ENCODE measurements at places on chromosomes 7 and 10. TPM values are rescaled to one million over a fixed set of nuclear protein-coding genes. Genes with fewer than 3 reads are reported as not detected.

The CLCN1 gene
- total RNA-seq, result 0.34 TPM

The TLX1 gene
- total RNA-seq, result not detected

The PDAP1 gene
- total RNA-seq, result 87.2 TPM

The POLR2J gene
- total RNA-seq, result 30.6 TPM

The MAT1A gene
- not detected for total RNA-seq

The RAB18 gene
- total RNA-seq, result 75.9 TPM

The GOLGA7B gene
- total RNA-seq, result 1.0 TPM

The CPXM2 gene
- total RNA-seq, result not detected

The FAM171A1 gene
- 2.6 TPM for total RNA-seq

- no peak for DNase-seq
Measured at GRCh38 chr7:2243458-2243857, 1.4 kb downstream of the NUDT1 start.

DNA sequence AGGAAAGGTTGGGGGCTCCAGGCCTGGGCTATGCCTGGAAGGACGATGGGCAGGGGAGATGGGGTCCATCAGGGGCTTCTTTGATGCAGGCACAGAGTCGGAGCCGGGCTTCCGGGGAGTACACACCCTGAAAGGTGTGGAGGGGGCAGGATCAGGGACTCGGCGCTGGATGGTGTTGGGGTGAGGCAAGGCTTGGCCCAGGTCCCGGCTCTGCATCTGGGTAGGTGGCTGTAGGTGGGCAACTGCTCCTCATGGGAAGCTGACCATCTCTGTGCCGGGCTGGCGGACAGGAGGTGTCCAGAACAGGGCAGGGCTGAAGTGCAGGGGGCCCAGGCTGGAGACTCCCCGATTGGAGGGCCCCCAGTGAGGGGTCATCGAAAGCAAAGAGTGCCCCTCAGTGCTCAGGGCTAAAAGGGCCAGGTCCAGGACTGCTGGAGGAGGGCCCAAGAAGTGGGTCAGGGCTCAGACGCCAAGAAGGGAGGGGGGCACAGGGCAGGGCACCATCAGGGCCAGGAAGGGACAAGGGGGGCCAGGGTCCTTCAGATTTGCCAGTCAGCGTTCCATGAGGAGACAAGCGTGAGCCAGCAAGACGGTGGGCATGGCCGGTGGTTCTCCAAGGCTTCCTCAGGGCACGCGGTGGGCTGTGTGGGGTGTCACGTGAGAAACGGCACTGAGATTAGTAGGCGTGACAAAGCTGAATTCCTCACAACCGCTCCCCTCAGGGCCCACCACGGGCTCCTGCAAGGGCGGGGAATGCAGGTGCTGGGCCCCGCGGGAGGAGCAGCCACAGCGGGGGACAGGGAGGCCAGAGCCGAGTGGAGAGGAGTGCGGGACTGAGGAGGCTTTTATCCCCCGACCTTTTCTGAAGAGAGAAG, 97.0 kb downstream of the BMS1 start:
- no peak for DNase-seq

- DNase-seq, result no peak
Measured at GRCh38 chr7:105756367-105756766, 120.0 kb downstream of the ATXN7L1 start.

DNA sequence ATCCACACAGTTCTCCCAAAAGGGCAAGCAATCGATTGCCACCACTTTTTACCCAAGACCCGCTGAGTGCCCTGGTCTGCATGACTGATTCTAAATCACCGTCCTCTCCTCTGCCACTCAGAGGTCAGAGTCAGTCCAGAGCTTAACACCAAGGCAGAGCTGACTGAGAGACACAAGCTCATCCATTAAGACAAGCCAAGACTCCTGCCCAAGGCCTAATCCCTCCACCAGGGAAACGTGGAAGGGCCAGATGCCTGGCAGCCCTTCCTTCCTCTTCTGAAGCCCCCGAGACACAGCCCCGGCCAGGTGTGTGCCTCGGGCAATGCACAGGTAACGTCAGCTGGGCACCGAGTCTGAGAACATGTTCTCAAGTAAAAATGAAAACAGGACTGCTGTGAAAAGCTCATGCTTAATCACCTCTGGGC, 51.7 kb downstream of the DIP2C start:
- DNase-seq, result no peak

GRCh38 chr10:129764901-129765663, 199.0 kb downstream of the EBF3 start:
- no peak for DNase-seq

DNA sequence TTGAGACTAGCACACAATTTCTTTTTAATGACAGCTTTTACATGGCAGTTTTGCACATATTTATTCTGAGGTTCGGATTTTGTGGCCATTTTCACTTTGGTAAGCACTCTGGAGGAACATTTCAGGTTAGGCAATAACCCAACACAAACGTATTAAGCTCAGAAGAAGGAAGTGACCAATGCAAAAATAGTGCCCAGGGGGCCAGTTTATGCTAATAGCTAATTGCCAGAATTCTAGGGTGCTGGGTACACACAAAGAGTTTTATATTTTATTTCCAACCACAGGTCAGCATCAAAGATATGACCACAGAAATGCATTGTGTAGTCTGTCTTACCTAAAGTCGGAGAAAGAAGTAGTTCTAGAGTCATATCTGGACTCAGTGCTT, 8.4 kb upstream of the AGR2 start:
- peak; percentile 71 for DNase-seq

GRCh38 chr7:138741453-138741735, 40.2 kb upstream of the SVOPL start:
- DNase-seq, result no peak

DNA sequence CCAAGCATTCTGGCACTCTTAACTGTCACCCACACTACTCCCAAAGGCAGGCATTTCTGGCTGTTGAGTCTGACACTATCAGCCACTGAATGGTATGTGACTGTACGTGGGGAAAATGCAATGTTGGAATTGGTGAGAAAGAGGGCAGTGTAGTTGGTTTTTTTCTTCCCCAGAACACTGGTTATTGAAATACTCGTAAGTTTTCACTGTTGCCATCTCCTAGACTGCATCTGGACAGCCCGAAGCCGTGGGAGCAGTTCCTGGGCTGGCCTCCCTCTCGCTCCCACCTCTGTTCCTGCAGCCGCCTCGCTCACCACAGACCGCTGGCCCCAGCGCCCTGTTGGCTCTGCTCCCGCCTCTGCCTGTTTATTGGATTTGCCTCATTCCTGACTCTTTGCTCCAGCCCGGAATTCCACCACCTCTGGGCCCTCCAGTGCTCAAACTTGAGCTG, 5.7 kb downstream of the PLCE1 start:
- no peak for DNase-seq

DNA sequence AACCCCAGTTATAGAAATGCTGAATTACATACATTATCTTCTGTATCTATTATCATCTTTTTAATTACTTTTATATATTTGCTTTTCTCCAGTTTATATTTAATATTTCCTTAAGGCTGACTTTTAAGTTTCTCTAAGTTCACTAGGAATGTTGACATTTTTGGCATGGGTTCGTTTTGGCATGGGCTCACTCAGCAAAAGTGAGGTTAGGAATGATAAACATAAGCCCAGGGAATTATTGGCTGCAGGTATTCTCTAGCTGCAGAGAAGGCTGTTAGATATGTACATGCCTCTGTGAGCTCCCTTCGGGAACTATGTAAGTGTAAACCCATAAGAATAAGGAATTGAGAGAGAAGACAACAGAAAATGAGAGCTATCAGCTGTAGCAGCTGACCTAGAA, 63.6 kb upstream of the RAB18 start:
- DNase-seq, result no peak

GRCh38 chr7:157019718-157020451, 9.4 kb upstream of the MNX1 start:
- DNase-seq, result no peak

DNA sequence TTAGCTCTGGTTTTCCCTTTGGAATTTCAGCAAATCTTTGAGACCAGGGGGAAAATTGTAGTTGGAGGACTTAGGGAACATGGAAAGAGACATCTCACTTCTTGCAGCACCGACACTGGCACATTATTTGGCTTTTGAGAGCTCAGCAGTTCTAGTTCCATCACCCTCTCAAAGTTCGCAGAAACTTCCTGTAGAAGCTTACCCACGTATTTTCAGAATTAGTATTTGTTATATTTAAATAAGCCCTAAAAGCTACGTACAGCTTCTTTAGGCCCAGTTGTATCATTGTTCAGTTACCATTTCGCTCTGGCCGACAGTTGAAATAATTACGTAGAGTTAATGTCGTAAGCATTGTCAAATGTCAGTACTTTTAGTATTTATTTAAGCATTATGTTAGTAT, 13.4 kb downstream of the CEP55 start:
- DNase-seq, result no peak

DNA sequence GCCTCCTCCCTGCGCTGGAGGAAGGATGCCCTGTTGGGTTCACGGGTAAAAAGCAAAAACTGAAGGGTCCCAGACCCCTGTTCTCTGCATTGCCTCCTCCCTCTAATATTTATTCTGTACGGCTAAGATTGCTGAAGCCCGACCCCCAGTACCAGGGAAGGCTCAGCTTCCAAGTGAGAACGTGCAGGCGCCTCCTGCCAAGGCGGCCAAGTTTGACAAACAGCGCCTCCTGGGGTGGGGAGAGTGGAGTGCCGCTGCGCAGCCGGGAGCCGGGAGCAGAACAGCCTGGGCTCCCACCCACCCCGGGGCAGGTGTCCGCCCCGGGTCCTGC, 4.7 kb upstream of the EBF3 start:
- DNase-seq, result no peak

DNA sequence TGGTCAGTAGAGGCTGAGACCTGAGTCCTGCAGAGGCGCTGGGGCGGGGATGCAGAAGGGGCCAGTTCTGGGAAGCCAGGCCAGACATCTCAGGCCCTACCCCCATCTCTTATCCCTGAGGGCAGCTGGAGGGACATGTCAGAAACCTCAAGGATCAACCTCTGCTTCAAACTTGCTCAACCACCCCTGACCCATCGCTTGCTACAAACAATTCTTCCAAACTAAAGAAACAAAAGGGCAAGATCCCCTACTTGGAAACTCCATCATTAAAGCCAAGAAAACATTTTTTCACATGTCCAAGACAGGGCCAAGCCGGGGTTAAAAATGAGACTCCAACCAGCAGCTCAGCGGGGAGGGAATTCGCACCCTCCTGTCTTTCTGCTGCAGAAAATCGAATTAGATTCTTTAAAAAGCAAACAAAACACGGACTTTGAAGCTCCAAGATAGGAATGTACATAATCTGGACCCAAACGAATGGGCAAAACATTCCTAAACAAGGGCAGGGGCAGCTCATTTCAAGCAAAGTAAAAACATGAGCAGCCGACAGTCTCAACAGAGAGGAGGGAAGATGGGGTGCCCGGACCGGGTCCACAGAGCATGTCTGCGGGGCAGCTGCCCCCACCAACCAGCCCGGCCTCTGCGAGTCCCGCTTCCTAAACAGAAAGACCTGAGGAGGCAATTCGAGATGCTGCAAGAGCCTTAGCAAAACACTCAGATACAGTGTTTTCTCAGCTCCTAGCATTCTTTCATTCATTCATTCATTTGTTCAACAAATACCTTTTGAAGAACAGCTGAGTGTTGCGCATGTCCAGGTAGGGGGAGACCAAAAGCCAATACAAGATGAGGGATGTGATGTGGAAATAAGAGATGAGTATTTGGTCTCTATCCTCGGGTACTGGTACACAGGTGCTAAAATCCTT, 44.8 kb downstream of the CHST15 start:
- no peak for DNase-seq

DNA sequence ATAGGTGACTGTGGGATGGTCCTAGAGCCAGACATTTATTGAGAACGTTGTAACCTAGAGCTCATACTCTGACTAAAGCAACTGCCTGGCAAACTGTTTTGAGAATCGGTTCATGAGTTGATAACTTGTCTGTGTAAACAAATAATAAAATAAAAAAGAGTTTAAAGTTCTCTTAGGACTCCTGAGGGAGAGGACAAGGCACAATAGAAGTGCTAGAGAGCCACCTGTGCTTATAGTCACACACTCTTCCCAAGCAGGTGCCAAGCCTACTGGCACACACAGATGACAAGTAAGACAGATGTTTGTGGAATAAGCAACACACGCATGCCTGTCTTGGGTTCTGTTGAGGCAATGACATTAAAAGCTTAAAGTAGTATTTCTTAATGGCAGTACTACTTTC, 7.9 kb downstream of the EDRF1 start:
- DNase-seq, result no peak

GRCh38 chr7:137970253-137970975, 31.5 kb downstream of the CREB3L2 start:
- peak; percentile 47 for DNase-seq

DNA sequence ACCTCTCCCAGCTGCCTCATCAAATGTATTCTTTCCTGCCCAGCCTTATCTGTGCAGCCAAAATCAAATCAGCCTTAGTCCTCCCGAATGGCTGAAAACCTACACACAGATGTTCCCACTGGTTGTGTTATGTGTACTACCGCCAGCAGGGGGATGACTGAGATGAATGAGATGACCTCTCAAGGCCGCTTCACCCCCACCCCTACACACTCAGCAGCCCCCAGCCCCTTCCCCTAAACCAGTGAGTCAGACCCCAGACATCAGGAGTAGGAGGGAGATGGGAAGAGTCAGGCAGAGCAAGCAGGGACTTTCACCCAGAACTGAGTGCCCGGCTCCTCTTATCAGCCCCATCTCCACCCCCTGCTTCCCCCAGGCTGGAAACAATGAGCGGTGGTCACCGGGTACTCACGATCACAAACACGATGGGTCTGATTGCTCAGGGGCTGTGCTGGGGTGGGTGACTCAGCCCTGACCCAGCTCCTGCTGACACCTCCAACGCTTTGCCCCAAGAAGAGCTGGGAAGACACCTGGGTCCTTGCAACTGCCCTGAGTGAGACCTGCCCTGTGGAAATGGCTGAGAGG, 6.5 kb upstream of the C10orf105 start:
- DNase-seq, result peak; percentile 57

DNA sequence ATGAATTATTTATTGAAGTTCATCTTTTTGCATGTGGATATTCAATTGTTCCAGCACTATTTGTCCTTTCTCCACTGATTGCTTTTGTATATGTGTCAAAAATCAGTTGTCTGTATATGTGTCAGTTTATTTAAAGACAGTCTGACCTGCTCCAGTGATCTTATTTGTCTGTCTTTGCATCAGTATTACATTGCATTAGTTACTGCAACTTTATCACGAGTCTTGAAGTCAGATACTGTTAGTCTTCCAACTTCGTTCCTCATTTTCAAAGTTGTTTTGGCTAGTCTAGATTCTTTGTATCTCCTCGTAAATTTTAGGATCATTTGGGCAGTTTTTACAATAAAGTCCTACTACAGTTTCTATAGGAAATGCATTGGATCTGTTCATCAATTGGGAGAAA, 166.4 kb downstream of the CELF2 start:
- no peak for DNase-seq

DNA sequence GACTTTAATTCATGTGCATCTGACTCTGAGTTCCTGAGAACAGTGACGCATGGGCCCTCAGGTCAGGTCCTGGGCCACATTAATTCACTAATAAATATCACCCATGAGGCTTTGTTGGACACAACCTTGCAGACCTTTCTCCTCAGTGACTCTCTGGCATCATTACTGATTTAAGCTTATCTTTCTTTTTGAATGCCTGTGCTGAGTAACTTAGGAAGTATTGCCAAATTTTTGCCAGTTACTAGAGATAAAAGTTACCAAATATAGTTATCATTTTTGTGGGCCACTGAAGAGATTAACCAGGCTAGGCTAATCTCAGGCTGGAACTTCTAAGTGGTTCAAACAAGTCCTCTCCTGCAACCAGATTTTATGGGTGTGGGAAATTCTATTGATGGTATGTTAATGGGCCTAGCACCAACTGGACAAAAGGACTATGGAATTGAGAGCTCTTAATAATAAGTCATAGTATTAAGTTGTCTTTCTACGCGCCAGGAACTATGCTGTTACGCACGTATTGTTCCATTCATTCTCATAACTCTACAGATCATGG, 28.8 kb upstream of the PRTFDC1 start:
- DNase-seq, result no peak

Data from Calu3 (cell line).